ENCODE measurements at places on chromosomes 3 and 15.

GRCh38 chr3:154656486-154656885, 226.5 kb upstream of the GPR149 start:
- DNase-seq, result peak; percentile 11

GRCh38 chr3:184737063-184737462, 25.2 kb upstream of the MAGEF1 start:
- no peak for DNase-seq

GRCh38 chr3:157317895-157318294, 118.8 kb upstream of the PTX3 start:
- DNase-seq, result peak; percentile 36

DNA sequence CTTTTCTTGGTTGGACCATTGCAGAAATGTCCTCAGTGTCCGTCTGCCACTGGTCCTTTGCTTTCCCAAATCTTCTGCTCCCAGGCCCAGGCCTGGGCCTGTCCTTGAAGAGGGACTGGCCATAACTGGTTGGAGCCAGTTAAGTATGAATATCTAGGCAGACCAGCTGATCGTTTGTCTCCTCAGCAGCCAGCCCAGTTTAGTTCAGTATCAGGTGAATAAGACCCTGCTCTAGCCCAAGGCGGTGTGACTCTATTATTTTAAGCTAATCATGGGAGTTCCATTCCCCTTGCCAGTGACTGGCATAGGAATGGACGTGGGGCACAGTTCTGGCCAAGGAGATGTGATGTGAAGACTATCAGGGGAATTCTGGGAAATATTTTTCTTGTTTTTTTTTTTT, 73.9 kb upstream of the RASGRF1 start:
- no peak for DNase-seq

GRCh38 chr3:124263168-124263567, 271.2 kb upstream of the ROPN1 start:
- peak; percentile 94 for DNase-seq

DNA sequence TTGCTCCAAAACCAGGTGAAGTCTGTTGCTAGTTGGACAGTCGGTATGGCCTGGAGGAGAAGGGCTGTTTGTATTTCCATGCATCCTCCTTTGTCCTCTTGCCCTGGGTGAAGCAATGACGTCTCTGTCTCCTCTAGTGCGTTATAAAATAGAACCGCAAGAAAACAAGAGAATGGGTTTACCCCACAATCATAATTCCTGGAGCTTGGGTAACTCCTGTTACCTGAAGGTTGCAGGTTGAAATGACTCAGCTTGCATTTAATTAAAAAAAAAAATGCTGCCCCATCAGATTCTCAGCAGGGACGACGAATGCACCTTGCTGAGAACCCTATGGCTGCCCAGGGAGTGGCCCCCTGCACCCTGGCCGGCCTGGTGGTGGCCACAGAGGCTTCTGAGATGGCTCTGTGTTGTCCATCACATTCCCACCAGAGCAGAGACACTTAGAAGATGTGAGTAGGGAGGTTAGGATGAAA, 228.2 kb upstream of the BHLHE40 start:
- DNase-seq, result no peak

GRCh38 chr15:93987068-93987467, 244.3 kb upstream of the MCTP2 start:
- no peak for DNase-seq

DNA sequence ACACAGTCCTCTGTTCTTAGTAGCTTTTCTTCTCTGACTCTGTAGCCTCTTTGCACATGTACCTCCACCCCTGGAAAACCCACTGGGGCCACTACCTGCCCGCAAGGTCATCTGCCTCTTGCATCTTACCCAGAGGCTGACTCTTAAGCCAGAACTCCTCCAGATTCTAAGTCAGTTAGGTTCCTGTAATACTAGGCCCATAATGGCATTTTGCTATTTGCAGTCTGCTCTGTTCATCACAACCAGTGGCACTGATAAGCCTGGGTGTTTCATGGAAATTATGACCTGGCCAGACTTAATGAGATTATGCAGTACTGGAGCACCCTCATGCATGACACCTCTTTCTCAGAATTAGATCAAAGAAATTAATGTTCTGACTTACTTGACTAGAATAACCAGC, 31.7 kb upstream of the ATG7 start:
- no peak for DNase-seq

GRCh38 chr15:25180606-25181292, 226.0 kb downstream of the SNRPN start:
- no peak for DNase-seq

All from fibroblast of skin of right biceps (primary cell).